ENCODE measurements at places on chromosomes 7 and 10. TPM values are rescaled to one million over a fixed set of nuclear protein-coding genes. Genes with fewer than 3 reads are reported as not detected.

Gene PLCE1
- 1.6 TPM for total RNA-seq

Gene NXPH1
- total RNA-seq, result not detected

Gene FGFR2
- total RNA-seq, result 27.2 TPM

Gene FAM13C
- total RNA-seq, result not detected

Gene AMPH
- total RNA-seq, result not detected

Gene NCAPG2
- 22.4 TPM for total RNA-seq

Measured in airway epithelial cell (primary cell).